ENCODE measurements at places on chromosomes 6 and 20.

DNA sequence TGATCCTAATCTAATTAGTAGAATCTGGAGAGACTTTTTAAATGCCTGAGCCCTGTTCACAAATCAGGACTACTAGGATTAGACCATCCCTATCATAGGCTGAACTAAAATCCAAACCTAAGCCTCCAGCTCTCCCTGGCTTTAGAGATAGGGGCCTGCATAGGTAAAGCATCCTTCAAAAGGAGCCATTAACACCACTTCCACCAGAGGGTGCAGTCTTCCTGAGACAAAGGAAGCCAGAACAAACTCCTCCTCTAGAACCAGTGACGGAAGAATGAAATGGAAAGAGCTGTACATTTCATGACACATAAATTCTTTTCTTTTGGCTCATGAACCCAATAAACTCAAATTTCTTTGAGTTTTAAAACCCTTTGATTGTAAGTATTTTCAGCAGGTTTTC, 291.2 kb upstream of the ADGRB3 start:
- DNase-seq = peak; percentile 75

GRCh38 chr20:35710039-35710438, 10.8 kb downstream of the ROMO1 start:
- no peak for DNase-seq

- DNase-seq = no peak
Observed at GRCh38 chr20:63002511-63002910, 4.3 kb downstream of the BHLHE23 start.

- no peak for DNase-seq
Observed at GRCh38 chr20:38842026-38842425, 36.5 kb downstream of the PPP1R16B start.

GRCh38 chr6:164114651-164115050, 700.1 kb downstream of the QKI start:
- DNase-seq = no peak

DNA sequence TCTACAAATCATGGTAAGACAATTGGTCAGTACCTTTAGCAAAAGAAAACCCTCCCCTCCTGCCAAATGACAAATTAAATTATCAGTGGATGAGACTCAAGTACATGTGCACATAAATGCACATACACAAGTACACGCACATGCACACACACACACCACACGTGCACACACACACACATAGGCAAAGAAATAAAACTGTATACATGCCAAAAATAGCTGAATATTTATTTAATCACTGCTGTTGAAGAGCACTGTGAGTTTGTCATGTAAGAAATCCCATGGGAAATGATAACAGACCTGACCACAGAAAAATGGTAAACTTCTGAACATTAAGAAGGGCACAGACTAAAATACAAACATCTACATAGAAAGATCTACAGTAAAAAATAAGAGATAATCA, 46.6 kb upstream of the TNFAIP3 start:
- no peak for DNase-seq

DNA sequence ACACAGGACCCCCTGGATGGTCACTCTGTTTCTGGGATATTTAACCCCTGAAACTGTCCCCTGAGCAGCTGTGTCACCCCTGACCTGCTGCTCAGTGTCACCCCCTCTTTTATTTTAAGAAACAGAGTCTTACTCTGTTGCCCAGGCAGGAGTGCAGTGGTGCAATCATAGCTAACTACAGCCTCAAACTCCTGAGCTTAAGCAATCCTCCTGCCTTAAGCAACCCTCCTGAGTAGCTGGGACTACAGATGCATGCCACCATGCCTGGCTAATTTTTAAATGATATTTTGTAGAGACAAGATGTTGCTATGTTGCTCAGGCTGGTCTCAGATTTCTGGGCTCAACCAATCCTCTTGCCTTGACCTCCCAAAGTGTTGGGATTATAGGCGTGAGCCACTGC, 21.5 kb upstream of the GTSF1L start:
- no peak for DNase-seq

DNA sequence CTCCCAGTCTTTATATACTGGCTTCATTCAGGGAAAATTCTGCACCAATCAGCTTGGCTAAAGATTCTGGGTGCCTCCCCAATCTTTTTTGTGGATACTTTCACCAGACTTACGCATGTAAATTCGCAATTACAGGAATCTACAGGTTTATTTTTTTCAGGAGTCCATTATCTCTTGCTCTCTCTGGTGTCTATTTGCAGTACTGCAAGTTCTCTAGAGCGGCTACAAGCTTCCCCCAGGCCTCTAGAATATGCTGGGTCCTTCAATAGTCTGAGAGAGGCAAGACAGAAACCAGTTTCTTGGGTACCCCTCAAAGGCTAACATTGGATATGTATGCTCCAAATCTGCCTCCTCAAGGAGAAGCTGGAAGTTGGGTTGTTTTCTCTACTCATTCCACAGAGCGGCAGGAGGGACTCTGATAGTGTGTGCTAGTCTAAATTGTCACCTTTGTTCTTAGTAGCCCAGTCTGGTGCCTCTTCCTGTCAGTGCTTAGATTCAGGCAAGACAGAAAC, 58.5 kb downstream of the SUN5 start:
- DNase-seq = no peak

GRCh38 chr6:146914489-146915483, 289.4 kb upstream of the STXBP5 start:
- no peak for DNase-seq

- no peak for DNase-seq
Observed at GRCh38 chr6:167851370-167851952, 24.8 kb downstream of the AFDN start.

GRCh38 chr6:153208706-153209105, 77.6 kb upstream of the RGS17 start:
- DNase-seq = peak; percentile 77

- no peak for DNase-seq
Observed at GRCh38 chr6:46491201-46491627, at the start of gene RCAN2. TSS of gene RCAN2 (minus strand) at chr6:46491449.

GRCh38 chr6:167987396-167988153, 9.9 kb upstream of the KIF25 start:
- no peak for DNase-seq

DNA sequence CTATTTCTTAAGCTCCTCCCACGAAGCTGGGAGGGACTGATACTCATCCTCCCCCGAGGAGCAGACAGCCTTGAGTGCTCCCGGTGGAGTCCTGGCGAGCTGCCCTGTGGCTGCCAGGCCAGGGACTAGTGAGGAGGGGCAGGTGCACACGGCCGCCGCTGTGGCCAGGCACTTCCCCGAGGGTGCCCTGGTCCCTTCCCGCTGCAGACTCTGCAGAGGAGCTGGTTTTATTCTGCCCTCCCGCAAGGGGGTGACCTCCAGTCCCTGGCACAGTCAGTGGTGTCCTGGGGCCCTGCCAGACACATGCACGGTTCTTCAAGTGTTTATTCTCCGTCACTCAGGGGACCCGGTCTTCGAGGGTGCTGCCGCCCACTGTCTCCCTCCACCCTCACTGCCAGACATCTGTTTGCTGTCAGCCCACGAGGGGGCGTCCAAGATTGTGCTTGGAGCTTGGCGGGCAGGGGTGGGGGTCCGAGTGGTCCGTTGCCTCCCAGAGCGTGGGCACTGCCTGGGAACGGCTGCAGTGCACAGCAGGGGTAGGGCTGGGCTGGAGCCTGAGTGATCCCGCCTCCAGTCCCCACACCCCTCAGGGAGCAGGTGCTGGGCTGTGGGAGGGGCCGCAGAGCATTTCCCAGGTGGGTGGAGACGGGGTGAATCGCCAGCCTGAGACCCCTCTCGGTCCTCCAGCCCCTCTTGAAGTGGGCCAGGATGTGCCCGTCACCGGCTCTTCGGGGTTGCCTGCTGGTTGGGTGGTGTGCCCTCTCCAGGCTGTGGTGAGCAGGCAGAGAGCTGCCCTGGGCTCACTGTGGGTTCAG, 3.1 kb upstream of the CABLES2 start:
- DNase-seq = peak; percentile 24

DNA sequence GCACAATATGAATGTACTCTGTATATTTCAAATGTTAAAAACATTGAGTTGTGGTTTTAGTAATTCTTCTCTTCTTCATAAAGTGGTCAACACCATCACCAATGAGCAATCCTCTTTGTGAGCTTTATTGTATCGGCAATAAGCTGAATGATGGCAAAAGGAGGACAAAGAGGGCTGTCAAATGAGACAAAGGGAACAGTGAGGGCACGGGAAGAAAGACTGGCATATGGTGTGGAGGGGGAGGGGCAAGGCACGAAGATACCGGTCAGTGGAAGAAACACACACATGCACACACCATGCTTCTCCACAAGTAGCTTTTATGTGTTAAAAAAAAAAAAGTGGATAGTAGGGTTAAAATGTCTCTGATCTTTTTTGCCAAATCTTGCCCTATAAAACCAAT, 506.8 kb upstream of the CITED2 start:
- DNase-seq = no peak

- no peak for DNase-seq
Observed at GRCh38 chr6:46353528-46353927, 137.7 kb downstream of the RCAN2 start.

DNA sequence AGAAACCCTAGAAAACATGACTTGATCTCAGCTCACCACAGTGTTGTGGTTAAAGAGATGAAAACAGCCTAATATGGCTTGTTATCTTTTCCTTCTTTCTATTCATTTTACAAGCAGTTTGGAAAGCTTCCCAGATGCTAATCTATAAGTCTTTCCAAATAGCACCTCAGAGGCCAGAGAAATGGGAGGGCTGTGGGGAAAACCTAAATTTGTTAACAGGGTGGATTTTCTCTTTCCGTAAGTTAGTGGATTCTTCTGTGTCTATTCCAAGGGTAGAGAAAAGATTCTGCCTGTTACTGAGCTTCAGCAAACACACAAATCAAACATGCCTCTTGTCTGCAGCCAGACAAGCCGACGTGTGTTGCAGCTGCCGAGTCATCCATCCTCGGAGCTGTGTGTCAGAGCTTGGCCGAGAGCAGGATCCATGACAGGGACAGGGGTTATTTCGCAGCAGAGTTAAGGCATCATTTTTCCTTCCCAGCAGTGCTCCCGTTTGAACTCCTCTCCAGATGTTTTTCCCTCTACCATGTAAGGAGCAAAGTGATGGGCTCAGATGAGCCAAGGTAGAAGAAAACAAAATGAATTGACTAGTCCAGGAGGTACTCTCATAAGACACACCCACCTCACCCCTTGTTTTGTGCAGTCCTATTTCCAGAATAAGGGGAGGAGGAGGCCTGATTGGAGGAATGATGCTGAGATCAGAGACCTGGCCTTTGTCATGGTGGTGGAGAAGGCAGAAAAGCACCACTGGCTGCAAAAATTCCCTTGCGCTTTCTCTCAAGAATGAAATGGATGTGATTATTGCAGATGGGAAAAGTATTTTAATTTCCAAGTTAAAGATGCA, 560.0 kb downstream of the C6orf118 start:
- no peak for DNase-seq

DNA sequence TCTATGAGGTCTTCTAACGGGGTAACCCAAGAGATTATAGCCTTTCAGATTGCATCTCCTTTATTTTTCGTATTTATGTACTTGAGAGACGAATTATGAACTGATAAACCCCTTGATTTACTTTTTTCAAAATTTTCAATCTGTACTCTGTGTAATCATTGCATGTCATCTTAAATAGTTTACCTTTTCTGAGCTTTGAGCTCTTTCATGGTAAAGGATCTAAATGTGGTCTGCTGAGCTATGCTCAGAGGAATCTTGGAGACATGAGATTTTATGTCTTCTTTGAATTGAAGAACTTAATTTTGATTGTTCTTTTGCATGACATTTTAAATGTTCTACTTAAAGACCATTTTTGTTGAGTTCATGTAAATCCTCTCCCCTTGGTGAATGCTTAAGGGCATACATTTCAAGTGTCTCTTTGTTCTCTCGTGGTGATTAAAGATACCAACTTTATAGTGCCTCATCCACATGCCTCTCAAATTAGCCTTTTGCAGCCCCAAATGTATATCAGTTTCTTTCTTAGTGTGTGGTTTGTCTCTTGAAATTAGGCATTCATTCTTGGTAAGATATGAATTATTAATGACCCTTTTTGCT, 116.3 kb upstream of the SCGN start:
- DNase-seq = no peak

DNA sequence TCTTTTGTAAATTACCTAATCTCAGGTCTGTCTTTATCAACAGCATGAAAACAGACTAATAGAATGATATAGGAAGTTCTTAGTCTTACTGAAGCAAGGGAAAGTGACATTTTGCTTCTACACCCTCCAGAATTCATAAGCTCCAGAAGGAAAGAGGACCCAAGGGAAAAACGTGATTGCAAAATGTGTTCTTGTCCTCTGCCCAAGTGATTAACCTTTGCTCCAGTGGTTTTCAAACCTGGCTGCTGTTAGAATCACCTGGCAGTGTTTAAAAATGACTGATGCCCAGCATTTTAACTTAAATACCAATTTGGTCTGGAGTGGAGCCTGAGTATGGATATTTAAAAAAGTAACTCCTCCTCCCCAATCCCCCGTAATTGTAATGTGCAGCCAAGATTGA, 191.4 kb downstream of the SLC16A10 start:
- DNase-seq = no peak

- no peak for DNase-seq
Observed at GRCh38 chr6:80329496-80329895, 223.0 kb downstream of the BCKDHB start.

GRCh38 chr6:86017236-86017635, 374.6 kb upstream of the SYNCRIP start:
- DNase-seq = no peak

DNA sequence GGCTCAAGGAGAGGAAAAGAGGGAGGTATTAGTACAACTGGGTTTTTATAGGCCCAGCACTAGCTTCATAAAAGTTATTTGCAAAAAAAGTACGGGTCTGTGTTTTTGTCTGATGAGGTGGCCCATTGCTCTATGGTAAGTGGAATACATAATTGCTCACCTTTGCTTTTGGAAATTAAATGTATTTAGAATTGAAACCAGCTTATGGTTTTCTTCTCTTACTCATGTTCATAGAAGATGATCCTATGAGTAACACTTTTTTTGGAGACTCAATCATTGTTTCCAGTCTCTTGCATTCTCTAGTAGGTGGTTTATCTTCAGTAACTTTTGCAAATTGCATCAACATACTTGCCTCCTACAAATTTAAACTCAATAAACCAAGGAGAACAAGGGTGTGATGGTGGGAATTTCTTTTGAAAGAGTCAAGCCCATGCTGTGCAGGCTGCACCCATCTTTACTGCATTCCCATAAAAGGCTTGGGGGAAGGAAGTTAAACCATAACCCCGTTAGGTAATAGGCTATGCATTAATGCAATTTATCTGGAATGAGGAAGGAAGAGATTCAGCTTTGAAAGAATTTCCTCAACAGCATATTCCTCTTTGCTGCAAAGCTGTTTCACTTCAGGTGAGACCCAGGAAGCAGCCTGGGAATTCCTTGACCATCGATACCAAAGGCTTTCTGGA, 48.5 kb upstream of the EDN1 start:
- no peak for DNase-seq
